ENCODE measurements at places on chromosomes 4 and X.

GRCh38 chr4:1933700-1934099 lies 62.5 kb downstream of the NSD2 start:
- no peak for DNase-seq

GRCh38 chr4:4696530-4696929 lies 154.7 kb upstream of the STX18 start:
- no peak for DNase-seq

DNA sequence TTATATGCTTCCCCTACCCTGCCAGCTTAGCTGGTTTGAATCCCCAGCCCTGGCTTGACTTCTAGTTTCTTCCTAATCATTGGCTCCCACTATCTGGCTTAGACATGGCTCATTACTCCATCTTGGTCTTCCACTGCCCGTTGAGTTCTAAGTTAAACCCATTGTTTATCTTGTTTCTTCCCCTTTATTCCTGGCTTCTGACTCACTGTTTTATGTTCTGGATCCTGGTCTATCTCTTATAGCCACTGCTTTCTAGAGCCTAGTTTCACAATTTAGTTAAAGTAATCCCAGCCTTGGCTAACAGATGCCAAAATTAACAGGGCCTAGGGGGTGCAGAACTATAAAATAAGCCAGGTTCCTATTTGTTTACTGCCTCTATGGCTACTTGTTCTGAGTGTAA lies 120.9 kb downstream of the ARHGEF9 start:
- no peak for DNase-seq

- no peak for DNase-seq
These were observed 160.1 kb upstream of the LDB2 start for GRCh38 chr4:17058536-17058915.

GRCh38 chr4:48844843-48845242 lies 14.0 kb downstream of the OCIAD1 start:
- no peak for DNase-seq
